Amniotic stem cell (primary cell): ENCODE measurements at places on chromosomes 1 and 21.

GRCh38 chr1:31007462-31007991, 58.0 kb downstream of the PUM1 start:
- DNase-seq: peak; percentile 57

DNA sequence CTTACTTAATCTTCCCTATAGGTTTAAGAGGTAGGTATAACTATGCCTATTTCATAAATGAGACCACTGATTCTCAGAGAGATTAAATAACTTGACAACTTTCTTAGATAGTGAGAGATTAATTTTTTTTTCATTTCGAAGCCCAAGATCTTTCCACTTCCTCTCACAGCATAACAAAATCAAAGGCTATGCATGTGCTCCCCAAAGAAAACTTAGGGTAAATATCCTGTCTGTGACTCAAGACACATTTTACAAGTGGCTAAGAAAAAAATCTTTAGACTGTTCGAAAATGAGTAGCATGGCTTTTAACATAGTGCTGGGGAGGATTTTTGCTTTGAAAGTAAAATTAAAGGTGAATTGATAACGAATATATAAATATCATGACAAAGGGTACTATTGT, 8.2 kb upstream of the C1orf141 start:
- DNase-seq: no peak

GRCh38 chr1:185759061-185759460, 24.9 kb downstream of the HMCN1 start:
- DNase-seq: no peak

- DNase-seq: no peak
Measured at GRCh38 chr1:64745181-64745985, 508 bp downstream of the RAVER2 start.

DNA sequence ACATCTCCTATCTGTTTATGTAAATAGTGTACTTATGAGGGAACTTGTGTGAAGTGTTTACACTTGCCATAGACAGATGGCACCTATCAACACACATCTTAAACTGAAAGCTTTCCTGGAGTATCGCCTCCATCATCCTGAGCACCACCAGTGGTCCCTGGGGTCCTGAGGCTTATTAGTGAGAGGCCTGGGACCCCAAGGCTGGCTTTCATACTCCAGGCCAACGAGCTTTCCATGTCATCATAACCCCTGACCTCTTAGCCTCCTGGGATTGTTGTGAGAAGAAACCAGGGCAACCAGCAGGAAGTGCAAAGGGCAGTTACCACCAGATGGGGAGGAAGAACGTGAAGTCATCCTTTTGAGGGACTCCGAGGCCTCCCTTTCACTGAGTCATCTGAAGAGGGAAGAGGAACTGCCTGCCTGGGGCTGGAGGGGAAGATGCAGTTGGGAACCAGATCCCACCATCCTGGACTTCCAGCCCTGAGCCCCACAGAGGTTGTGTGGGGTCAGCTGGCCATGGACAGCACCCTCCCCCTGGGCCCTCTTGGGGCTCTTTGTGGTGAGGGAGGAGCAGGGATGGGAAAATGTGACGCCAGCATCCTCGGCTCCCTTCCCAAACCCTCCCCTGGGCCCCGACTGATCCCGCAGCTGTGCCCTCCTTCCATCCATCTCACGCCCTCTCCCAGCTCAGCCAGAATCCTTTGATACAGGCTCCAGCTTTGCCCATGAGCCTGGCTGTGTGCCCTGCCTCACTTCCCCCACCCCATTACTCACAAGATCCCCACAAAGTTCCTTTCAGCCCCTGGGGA, 5.8 kb downstream of the INKA2 start:
- peak; percentile 43 for DNase-seq

GRCh38 chr1:66852870-66853269, 51.8 kb upstream of the INSL5 start:
- DNase-seq: no peak

- no peak for DNase-seq
Measured at GRCh38 chr21:44440241-44441040, 14.9 kb upstream of the LRRC3 start.

DNA sequence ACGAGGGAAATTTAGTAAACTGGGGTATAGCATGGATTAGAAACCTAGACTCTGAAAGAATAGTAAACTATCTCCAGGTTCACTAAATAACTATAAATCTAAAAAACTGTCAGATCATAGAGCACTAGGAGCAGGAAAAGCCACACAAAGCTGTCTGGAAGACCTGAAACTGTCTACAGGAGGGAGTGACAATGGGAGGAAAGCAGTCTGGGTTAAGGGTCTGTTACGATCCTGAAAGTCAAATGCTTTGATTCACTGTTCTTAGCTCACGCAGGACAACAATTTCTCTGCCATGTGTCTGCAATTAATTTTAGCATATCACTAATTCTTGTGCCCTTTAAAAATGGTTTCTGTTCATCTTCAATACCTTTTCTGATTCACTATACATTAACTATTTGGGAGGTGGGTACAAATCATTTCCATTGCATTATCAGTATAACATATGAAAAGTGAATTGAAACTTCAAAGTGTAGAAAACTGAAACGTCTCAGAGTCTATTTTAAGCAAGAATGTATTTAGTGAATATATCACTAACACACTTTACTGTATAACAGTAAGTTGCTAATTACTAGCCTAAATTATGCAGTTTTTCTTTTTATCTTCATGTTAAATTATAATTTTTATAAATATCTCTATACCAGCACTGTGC, 18.4 kb downstream of the CEP170 start:
- DNase-seq: no peak

DNA sequence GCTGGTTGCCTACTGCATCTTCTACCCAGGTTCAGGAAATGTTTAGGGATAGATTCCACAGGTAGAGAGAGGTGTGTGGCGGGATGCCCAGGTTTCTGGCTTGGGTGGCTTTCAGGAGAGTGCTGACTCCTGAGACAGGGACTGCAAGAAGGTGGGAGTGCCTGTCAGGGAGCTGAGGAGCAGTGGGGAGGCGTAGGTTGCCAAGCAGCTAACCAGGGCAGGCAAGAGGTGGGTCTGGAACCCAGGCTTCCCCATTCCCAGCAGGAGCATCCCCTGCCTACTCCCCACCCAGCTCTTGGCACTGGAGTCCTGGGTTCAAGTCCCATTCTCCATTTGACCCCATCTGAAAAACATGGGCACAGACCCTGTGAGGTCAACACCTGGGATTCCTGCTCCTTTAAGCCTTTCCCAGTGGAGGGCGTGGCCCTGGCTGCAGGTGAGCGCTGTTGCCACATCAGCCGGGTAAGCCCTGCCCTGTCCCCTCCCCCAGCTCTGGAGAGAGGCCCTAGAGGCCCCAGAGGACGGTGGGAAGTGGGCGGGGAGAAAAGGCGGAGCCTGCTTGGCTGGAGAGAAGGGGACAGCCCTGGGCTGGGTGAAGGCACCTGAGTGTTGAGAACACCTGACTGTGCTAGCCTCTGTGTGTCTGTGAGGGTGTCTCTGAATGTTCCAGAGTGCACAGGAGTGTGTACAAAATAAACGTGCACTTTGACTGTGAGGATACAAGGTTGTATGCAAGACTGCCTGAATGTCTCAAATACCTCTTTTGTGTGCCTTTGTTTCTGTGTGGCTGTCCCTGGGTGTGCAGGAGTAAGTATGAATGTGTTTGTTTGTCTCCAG, 14.0 kb upstream of the SYNC start:
- no peak for DNase-seq

DNA sequence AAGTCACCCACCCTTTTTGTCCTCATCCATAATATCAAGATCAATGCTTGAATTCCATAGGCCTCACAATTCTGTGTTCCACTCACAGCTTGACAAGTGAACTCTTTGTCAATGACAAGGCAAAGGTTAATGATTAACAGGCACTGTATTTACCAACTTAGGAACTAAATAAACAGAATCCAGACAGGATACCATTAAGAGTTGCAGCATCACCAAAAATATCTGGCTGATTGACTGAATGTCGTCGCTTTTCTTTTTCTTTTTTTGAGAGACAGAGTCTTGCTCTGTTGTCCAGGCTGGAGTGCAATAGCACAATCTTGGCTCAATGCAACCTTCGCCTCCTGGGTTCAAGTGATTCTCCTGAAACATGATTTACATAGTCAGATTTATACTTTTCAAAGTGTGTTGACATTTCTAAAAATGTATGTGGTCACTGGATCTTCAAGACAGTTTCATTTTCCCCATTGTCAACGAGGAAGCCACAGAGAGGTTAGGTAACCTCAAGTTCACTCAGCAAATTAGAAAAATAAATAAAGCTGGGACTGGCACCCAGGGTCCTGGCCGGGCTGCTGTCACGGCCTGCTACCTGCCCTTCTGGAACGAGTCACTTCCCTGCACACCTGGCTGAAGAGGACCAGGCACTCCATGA, 81.0 kb downstream of the PDE9A start:
- no peak for DNase-seq

GRCh38 chr21:38249696-38250278, 7.0 kb upstream of the KCNJ15 start:
- no peak for DNase-seq

- DNase-seq: no peak
Measured at GRCh38 chr1:20109223-20109856, 10.0 kb downstream of the PLA2G2D start.

DNA sequence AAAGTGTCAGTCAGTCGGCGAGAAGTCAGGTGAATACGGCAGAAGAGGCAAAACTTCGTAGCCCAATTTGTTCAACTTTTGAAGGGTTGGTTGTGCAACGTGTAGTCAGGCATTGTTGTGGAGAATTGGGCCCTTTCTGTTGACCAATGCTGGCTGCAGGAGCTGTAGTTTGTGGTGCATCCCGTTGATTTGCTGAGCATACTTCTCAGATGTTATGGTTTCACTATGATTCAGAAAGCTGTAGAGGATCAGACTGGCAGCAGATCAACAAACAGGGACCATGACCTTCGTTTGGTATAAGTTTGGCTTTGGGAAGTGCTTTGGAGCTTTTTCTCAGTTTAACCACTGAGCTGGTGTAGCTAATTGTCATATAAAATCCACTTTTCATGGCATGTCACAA, 190.2 kb upstream of the ADAMTS5 start:
- DNase-seq: no peak

DNA sequence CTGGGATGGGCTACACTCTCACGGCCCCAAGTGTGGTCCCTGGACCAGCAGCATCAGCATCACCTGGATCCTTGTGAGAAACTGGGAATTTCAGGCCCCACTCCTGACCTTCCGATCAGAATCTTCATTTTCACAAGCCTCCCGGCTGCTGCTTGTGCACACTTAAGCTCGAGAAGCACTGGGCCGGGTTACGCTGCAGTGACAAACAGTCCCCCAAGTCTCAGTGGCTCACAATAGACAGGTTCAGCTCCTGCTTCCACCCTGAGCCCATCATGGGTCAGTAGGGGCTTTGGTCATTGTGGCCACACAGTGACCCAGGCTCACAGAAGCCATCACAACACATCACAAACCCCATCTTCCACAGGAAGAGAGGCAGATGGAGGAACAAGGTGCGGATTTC, 63.5 kb downstream of the FHAD1 start:
- DNase-seq: no peak

DNA sequence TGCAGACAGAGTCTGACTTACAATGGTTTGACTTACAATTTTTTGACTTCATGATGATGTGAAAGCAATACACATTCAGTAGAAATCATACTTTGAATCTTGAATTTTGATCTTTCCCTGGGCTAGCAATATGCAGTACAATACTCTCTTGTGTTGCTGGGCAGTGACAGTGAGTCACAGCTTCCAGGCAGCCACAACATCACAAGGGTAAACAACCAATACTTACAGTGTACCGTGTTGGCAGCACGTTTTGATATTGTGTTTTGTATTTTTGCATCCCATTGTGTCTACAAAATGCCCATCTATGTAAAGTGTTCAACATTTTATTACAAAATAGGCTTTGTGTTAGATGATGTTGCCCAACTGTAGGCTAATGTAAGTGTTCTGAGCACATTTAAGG, 150.9 kb downstream of the NTMT2 start:
- DNase-seq: no peak

DNA sequence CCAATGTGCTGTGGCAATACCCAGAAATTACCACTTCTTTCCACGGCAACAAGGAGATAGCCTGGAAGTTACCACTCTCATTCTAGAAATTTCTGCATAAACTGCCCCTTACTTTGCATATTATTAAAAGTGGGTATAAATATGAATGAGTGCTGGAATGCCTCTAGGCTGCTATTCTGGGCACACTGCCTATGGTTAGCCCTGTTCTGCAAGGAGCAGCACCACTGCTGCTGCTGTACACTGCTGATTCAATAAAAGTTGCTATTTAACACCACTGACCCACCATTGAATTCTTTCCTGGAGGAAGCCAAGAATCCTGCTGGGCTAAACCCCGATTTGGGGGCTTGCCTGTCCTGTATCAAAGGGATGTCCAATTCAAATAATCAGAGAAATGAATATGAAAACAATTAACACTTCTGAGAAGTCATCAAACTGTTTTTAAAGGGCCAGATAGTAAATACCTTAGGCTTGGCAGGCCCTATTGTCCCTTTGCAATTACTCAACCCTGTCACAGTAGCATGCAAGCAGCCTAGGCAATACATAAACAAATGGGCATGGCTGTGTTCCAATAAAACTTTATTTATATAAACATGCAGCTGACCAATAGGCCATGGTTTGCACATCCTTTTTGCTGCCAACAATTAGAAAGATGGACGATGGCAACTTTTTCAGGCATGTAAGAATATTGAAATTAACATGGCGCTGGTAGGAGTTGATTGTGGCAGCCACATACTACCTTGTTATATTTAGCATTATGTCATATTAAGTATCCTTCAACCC, 369.4 kb upstream of the B3GALT2 start:
- no peak for DNase-seq

GRCh38 chr21:31720330-31720729, 11.6 kb downstream of the SCAF4 start:
- no peak for DNase-seq

DNA sequence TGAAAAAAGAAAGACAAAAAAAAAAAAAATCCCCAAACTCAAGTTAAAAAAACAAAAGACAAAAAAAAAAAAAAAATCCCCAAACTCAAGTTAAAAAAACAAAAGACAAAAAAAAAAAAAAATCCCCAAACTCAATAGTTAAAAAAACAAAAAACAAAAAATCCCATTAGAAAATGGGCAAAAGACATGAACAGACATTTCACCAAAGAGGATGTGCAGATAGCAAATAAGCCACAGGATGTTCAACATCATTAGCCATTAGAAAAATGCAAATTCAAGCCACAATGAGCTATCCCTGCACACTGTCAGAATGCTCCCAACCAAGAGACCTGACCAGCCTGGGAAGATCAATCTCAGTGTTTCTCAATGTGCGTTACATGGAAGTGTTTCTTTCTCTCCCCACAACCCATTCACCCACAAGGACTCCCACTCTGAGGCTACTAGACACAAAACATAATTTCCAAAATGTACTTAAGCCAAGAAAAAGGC, 33.9 kb downstream of the MRAP start:
- DNase-seq: no peak

DNA sequence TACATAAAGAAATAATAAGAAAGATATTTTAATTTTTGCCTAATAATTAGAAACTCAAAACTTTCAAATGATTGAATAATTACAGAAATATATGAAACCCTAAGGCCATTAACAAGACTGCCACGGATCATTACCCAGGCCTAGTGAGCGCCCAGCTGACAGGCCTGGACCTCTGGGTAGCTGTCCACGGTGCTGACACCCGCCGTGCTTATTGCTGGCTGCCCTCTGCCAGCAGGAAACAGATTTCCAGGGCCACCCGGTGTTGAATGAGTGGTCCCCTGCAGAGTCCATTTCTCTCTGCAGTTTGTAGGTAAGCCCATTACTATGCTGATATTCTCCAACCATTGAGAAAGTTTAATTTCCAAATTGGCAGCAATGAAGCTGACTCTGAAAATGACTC, 254.4 kb upstream of the GJB5 start:
- DNase-seq: no peak
